Small intestine (tissue), 16 donors: ENCODE measurements at places on chromosomes 1 and 21.

- no peak for DNase-seq
Measured at GRCh38 chr1:21855257-21856096, 43.4 kb downstream of the LDLRAD2 start.

- DNase-seq, result no peak
Measured at GRCh38 chr21:37921091-37921490, 4.8 kb upstream of the KCNJ6 start.

DNA sequence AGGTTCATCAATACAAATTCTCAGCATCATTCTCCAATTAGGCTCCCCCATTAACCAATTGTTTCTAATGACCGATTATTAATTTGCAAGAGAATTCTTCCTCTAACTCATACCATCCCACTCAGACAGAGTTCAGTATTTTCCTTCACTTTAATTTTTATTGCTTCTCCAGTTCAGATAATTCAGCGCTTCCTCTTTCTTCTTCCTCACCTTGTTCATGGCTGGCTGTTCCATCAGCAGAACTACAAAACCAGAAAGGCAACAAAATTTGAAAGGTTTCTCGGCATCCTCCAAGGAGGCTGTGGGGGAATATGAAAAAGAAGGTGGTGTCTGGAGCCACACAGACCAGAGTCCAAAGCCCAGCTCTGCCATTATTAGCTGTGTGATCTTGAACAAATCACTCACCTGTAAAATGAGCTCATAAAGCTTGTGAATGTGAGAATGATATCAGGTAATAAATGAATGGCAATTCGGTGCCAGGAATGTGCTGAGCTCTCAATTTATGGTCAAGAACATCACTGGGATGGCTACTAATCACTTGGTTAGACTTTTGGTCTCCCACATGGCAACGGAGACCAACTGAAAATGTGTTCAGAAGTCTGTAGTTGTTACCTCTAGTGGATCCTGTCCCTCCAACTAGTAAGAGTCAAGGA lies 11.7 kb upstream of the ZNF436 start:
- DNase-seq, result peak; percentile 94

- no peak for DNase-seq
Measured at GRCh38 chr1:119159111-119159510, 18.7 kb upstream of the WARS2 start.

- peak; percentile 78 for DNase-seq
Measured at GRCh38 chr1:169113613-169114119, 7.2 kb downstream of the ATP1B1 start.

- no peak for DNase-seq
Measured at GRCh38 chr1:59568158-59568935, 246.4 kb upstream of the HOOK1 start.

GRCh38 chr1:204376919-204377799 lies 17.4 kb upstream of the PLEKHA6 start:
- peak; percentile 97 for DNase-seq

DNA sequence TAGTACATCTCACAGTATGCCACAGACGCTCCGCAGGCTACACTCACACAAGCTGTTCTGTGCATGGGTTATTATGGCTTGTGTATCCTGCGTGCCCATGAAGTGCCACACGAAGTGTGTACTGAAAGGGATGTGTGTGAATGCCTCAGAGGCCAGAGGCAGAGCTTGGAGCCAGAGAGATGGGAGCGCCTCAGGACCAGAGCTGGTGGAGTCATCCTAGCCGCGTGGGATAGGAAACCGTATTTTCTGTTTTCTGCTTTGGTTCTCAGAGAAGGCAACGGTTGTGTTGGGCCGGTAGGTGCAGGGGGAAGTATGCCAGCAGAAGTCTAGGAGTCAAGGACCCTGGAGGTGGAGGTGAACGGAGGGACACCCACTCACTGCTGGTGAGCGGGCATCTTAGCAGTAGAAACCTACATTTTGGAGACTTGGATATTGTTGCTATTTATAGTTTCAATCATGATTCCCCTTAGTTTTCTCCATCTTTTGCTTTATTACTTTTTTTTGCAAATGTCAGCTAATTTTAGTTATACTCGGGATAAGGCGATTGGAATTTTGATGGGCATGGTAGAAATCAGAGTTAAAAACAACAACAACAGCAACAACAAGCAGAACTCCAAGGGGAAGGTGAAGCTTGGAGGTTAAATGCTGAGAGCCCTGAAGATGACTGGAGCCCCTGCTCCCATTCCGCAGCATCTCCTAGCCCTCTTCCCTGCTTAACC lies 188.2 kb downstream of the DYRK1A start:
- no peak for DNase-seq

DNA sequence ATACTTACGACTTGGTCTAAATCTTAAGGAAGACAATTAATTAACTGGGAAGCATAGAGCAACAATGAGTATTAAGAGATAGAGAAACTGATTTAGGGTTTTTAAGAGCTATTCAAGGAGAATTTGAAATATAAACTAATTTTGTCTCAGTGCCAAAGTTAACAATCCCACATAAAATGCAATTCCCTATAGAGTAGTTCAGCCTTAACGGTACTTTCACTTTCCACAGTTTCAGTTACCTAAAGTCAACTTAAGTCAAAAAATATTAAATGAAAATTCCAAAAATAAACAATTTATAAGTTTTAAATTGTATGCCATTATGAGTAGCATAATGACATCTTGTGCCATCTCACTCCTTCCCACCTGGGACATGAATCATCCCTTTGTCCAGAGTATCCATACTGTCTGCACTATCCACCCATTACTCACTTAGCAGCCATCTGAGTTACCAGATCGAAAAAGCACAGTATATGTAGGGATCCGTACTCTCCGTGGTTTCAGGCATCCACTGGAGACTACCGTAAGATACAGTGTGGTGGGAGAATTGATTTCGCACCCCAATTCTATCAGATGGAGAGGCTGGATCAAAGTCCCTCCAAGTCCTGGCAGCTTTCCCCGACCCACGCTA lies 4.8 kb upstream of the SARS1 start:
- no peak for DNase-seq

- peak; percentile 29 for DNase-seq
Measured at GRCh38 chr21:35924714-35925301, 135.5 kb downstream of the SETD4 start.

- DNase-seq, result no peak
Measured at GRCh38 chr1:196418772-196419171, 189.5 kb downstream of the KCNT2 start.

DNA sequence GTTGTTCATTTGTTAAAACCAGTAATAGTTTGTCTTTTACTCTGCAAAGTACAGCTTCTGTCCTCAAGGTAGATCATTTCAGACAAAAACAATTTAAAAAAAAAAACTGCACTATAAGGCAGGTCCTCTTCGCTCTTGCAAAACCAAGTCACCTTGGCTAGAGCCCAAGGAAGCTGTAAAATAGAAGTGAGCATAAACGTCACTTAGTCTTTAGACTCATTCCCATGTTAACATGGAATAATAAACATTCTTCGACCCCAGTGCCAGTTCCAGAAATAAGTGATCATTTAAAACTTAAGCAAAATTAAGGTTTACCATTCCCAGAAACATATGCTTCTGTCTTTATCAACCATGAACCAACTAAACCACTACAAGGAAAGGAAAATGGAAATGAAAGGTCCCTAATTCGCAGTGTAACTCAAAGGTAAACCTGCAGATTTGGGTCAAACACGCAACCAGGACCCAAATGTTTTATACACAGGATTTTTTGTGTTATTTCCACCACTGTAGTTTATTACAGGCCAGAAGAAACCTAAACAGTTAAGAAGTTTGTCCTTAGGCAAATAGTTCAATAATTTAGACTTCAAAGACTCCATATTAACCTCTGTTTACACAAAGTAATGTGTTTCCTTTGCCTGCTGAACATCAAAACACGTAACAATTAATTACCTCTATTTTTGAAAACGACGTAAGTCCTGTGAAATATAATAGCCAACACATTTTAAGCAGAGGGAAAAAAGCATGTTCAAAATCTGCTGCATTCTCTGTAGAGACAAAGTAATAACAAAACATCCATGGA lies 54.6 kb downstream of the TGFBR3 start:
- DNase-seq, result peak; percentile 69

- no peak for DNase-seq
Measured at GRCh38 chr1:26289158-26290059, 9.5 kb downstream of the SH3BGRL3 start.

DNA sequence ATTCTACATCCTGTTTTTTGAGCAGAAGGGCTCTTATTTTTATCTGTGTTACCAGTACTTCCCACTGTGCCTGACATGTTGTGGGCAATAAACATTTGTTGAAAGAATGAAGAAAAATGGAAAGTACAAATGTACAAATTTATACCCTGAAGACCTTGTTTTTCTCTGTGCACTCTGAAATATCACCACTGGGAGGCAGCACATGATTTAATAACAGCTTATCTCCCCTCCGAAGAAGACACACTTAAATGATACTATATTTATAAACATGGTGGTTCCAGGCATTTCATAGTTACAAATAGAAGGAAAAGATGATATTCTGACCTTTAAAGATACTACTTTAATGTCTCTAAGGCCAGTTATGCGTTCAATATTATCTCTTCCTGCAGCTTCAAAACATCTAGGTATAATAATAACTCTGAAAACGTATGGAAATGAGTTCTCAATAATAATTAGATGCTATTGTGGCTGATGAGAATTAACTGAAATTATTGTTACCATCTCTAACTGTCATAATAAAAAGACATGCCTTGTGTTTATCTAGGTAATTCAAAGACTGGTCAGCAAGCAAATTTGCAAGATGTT lies 12.8 kb downstream of the DYNLT5 start:
- DNase-seq, result peak; percentile 45

GRCh38 chr1:178953538-178954324 lies 72.0 kb upstream of the FAM20B start:
- DNase-seq, result no peak

DNA sequence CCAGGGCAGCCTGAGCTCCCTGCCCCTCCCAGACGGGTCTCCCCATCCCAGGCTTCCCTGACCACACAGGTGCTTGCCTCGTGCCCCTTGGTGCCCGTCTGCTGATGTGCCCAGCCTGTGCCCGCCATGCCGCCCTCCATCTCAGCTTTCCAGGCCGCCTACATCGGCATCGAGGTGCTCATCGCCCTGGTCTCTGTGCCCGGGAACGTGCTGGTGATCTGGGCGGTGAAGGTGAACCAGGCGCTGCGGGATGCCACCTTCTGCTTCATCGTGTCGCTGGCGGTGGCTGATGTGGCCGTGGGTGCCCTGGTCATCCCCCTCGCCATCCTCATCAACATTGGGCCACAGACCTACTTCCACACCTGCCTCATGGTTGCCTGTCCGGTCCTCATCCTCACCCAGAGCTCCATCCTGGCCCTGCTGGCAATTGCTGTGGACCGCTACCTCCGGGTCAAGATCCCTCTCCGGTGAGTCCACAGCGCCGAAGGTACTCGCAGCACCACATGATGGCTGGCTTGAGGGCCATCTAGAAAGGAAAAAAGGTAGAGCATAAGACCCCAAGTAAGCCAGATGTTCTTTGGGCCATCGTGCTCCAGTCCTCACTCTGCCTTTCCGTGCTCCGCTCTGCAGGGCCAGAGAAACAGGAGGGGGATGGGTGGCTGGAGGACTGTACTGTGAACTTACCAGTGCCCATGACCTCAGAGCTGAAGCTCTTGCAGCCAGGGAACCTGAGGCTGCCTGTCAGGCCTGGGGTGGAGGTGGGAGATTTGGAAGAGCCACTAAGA lies 1.4 kb downstream of the ADORA1 start:
- no peak for DNase-seq

DNA sequence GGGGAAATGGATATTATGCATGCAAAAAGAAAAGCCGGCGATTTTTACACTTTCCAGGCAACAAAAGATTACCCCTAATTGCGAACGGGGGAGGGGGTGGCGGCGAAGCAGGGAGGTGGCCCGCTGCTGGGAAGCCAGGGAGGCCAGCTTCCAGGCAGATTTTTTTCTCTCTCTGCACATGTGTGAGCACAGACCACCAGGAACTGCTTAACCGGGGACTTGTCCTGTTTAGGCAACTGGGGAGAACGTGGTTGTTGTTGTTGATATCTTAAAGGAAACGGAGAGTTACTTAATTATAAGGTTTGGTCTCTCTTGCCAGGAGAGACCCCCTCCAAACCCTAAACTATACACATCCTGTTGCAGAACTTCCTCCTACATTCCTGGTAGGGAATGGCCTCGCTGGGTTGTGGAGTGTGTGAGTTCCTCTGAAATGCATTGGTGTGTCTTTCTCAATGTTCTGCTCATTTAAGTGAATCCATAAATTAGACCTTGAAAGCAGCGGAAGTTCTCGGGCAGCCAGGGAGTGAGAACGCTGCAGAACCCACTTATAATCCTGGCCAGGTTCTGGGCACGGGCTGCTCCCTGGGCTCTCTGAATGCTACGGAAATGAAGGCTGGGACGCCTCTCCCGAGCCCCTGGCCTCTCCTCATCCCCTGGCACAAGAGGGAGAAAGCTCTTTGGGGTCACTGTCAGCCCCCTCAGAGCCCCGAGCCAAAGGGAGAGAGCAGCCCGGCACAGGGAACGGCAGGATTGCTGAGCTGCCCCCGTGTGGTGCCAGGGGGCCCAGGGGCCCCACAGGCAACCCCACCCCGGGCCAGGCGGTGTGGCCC lies 250.0 kb downstream of the FOXD2 start:
- no peak for DNase-seq

DNA sequence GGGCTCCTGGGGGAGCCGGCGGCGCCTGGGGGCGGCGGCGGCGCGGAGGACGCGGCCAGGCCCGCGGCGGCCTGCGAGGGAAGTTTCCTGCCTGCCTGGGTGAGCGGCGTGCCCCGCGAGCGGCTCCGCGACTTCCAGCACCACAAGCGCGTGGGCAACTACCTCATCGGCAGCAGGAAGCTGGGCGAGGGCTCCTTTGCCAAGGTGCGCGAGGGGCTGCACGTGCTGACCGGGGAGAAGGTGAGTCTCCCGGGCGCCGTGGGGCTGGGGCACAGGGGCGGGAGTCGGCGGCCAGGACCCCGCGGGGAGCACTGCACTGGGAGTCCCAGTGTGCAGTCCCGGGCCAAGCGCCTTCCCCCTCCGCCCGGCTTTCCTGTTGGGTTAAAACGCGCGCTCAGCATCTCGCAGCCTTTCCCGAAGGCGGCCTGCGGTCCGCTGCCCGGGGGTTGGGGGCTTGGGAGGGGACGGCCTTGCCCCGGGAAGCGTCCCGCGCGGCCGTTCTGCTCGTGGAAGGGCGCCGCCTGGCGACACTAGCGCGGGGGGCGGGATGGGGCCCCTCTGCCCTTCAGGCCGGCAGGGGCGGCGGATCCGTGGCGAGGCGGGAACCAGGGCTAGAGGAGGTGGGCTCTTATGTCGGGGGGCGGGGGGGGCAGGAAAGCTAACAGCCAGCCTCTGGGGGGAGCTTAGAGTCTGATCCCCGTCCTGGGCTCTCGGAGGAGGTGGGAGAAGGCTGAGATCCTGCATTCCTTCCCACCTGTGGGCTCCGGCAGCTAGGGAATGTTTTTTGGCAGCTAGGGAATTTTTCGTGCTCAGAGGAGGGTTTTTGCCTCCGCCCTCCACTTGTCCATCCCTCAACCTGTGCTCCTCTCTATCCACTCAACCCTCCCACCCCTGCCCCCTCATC lies 1.1 kb downstream of the HUNK start:
- DNase-seq, result peak; percentile 87

GRCh38 chr1:24379733-24380315 lies 33.8 kb downstream of the STPG1 start:
- DNase-seq, result no peak
